ENCODE measurements at places on chromosomes 16 and 17.

- no peak for DNase-seq
Observed at GRCh38 chr17:3929181-3929580, 12.9 kb upstream of the P2RX1 start.

GRCh38 chr16:57044931-57045693, 47.3 kb upstream of the CPNE2 start:
- DNase-seq: no peak

- DNase-seq: no peak
Observed at GRCh38 chr17:81631482-81631881, 5.4 kb downstream of the NPLOC4 start.

DNA sequence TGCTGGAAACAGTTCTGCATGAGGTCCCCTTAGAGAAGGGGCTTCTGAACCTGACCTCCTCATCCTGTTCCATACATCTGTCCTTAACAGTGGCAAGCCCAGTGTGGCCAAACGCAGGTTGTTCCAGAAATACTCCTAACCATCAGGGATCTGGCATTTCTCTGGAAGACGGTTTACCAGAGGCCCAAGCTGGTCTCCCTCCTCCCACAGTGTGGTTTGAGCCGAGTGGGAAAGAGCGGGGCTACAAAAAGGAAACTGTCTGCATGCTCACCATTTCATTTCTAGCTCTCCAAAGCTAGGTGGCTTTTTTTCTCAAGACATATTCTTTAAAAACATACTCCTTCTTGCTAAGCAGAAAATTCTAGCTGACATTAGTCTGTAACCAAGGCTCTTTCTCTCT, 6.0 kb downstream of the MXRA7 start:
- no peak for DNase-seq

- DNase-seq: no peak
Observed at GRCh38 chr17:17840751-17841591, 4.2 kb upstream of the SREBF1 start.

- no peak for DNase-seq
Observed at GRCh38 chr17:71304498-71305158, 816.2 kb upstream of the SOX9 start.

GRCh38 chr16:78490431-78490830, 391.0 kb downstream of the WWOX start:
- DNase-seq: no peak

DNA sequence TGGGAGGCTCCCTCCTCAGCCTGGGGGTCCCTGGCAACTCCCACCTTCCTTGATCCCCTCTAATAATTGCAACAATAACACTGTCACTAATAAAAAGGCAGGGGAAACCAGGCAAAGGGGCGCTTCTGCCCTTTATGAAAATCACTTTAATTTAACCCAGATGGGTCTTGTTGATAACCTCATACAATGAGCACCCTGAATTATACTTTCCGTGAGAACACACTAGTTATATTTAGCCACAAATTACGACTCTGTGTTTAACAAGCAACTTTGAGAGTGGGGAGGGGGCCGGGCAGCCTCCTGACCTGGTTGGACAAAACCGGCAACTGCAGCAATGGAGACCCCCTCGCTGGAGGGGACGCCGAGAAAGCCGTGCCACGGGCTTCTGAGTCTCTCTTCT, 5.7 kb upstream of the BAHCC1 start:
- no peak for DNase-seq

GRCh38 chr16:59192551-59193199, 458.6 kb upstream of the GOT2 start:
- no peak for DNase-seq

DNA sequence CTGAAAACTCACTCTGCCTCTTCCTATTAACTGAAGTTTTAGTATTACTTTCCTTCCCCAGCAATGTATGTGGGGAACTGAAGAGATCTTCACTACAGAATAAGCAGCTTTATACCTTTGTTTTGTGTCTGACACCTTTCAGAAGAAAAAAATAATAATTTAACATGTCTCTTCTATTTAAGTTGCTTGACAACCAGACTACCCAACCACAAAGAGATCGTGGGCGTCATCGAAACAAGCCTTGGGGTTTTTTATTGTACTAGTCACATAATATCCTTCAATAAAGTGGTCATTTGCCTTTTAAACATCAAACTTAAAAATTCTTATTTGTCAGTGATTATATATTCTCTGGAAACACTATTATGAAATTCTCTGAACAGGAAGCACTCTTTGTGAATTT, 123.7 kb downstream of the CHD9NB start:
- no peak for DNase-seq

DNA sequence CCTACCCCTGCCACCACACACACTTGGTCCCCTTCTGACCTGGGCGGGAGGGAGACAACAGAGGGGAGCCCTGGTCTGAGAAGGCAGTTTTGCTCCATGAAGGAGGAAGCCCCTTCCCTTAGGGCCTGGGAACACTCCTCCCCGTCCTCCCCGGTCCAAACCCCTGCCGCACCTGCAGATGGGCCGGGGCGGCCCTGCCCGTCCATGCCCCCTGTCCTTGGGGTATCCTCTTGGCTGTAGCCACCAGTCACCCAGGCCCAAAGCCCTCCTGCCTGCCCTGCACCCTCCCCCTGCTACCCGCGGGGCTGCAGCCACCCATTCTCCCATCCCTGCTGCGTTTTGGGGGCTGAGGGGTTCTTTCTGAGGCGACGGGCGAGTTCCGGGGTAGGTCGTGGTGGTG, 33.9 kb downstream of the GSE1 start:
- DNase-seq: no peak

DNA sequence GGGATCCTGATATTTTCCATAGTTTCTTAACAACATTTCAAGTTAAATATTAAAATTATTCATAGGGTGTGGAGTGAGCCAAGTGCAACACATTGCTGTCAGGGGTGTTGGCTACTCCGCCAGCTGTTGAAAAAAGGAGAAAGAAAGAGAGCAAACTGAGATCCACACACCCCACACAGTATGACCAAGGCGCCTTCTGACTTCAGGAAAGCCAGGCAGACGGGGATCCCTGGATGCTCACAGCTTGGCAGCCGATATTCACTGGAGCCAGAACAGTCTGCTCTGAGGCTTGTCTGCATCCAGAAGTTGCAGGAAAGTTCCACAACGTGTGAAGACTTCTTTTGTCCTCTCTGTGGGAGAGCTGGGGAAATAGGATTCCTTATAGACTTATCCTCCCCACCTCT, 9.3 kb downstream of the CHD9NB start:
- no peak for DNase-seq

DNA sequence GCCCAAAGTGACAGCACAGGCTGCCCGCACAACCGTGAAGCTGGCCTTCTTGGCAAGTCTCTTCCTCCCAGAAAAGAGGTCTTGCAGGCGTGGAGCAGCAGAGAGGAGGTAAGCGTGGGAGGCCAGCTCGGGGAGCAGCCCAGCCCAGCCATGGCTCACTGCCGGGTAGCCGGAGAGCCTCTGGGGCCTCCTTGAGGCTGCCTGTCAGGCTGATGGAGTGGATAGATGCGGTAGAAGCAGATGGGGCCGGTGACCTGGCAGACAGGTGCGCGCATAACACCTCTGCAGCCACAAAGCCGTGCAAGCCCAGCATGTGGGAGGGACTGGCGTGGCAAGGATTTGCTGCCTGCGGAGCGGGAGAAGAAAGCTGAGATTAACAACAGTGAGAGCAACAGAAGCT, 17.1 kb upstream of the DOK4 start:
- DNase-seq: no peak

DNA sequence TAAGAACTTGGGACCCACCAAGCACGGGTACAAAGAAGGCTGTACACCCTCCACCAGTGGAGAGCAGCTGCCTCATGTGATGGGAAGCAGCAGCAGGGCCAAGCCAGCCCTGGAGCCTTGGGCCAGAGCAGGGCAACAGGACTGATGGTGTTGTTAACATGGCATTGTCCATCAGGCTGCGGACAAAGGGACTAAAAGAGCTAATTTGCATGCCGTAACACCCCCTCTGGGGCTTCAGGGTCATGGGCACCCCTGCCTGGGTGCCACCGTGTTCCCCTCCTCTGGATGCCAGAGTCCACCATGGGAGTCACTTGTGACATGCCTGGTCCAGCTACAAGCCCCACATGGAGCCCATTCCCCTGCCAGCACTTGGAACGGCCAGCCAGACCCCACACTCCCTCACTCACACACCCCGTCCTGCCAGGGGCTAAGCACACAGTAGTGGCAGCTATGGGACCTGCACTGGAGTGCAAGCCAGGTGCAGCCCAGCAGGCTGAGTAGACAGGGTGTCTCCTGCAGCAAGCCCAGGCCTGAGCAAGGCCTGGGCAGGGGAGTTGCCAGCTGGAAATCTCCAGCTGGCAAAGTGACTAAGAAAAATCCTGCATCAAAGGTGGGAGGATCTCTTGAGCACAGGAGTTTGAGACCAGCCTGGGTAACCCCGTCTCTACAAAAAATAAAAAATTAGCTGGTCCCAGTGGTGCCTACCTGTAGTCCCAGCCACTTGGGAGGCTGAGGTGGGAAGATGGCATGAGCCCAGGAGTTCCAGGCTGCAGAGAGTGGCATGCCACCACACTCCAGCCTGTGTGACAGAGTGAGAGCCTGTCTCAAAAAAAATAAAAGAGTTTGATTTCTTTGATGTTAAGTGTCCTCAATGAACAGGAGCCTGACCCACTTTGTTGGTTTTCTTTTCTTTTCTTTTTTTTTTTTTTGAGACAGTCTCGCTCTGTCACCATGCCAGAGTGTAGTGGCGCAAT, 33.7 kb downstream of the NOL11 start:
- no peak for DNase-seq

- no peak for DNase-seq
Observed at GRCh38 chr16:9602189-9602588, 510.7 kb downstream of the HAPSTR1 start.

DNA sequence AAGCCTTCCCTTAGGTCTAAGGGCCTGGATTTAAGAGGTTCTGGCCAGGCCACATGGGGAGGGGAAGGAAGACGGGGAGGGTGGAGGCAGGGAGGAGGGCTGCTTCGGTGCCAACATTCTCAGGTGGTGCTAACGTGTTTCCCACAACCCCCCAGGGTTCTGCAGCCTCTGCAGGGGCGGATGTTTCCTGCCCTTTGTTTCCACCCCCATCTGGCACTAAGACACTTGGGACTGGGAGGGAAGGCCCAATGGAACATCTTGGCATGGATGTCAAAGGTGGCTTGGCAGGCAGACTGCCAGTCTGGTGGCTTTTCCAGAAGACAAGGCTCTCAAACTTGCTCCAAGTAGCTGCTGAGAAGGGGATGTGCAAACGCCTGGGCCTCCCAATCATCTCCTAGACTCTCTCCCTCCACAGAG, 12.7 kb downstream of the HIC1 start:
- DNase-seq: no peak

DNA sequence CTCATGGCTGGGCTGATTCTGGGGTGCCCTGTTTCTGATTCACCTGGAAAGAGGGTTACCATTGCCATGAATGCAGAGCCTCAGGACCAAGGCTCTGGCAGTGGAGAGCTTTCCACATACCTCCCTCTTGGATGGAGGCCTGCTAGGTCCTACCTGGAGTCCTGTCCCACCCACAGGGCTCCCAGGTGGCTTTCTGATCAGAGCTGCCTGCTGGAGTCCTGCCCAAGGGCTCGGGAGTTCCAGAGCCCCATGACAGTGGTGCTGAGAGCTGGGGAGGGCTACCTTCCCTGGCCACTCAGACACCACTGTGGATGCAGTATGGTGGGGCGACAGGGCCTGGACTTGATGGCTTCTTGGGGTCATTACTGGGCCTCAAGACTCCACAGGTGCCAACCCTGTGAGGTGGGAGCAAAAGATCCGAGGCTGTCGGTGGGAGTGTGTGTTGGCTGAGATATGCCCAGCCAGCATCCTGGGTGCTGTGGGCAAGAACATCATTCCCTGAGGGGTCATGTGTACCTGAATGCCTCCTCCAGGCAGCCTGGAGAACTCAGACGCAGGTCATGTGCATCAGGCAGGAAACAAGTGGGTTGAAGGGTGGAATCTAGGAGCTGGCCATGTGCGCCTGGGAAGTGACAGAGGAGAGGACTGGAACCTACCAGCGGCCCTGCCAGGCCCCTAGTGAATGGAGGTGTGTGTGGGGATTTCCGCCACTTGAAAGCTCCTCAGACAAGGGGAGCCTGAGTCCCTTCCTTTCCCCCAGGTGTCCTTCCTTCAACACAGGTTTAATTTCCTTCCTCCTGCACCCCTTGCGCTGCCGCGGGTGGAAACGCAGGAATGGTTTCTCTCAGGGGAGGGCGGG, 2.3 kb upstream of the WNT3 start:
- no peak for DNase-seq

DNA sequence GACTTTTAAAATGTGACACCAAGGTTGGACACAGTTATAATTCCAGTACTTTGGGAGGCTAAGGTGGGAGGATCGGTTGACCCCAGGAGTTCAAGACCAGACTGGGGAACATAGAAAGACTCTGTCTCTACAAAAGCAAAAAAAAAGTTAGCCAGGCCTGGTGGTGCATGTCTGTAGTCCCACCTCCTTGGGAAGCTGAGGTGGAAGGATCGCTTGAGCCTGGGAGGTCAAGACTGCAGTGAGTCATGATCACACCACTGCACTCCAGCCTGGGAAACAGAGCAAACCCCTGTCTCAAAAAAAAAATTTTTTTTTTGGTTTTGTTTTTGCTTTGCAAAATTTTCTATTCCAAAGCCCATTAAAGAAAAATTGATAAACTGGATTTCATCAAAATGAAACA, 281.4 kb downstream of the BCAS3 start:
- no peak for DNase-seq

- no peak for DNase-seq
Observed at GRCh38 chr16:79918916-79919315, 318.4 kb upstream of the MAF start.

GRCh38 chr17:73271072-73271471, 9.4 kb upstream of the CPSF4L start:
- no peak for DNase-seq

DNA sequence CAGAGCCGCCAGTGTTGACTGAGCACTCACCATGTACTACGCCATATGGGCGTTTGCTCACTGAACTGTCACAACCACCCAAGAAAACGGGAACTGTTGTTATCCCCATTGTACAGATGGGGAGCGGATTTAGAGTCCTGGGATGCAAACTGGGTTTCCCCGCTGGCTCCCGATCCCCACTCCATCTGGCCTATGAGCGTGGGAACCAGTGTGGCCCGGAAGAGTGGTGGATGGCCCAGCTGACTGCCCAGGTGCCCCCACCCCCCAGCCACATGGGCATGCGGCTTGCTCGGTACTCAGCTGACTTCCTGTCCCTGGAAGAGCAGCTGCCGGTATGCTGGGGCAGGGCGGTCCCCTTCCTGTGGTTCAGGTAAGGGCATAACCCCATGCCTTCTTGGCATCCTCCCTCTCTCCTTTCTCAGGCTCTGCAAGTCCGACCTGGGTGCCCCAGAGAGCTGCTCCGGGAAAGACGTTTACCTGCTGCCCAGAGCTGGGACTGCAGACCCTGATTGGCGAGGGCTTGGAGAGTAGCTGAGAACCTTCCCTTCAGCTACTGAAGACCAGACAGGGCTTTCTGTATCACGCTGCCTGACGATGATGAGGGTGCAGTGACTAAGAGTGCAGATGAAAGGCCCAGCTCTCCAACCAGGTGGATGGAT, 16.2 kb downstream of the SOCS3 start:
- DNase-seq: no peak

DNA sequence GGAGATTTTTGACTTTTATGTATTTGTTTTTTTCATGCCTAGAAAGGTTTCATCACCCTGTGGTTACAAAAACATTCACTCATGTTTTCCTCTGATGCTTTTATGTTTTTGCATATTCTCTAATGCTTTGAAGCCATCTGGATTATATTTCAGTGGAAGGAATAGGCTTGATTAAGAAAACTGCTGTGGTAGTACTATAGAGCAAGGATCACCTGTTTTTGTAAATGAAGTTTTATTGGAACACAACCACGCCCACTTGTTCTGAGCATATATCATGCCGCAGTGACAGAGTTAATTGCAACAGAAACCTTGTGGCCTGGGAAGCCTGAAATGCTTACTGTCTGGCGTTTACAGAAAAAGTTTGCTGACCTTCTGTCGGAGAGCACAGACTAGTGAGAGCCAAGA, 11.5 kb downstream of the COX10 start:
- DNase-seq: no peak

Data from stimulated activated CD4-positive, alpha-beta T cell treated with anti-CD3 and anti-CD28 coated beads, Interleukin-1b, Interleukin-23, amount 100 ng/mL, for 1 hour (primary cell).